ENCODE measurements at places on chromosomes 16 and 17.

GRCh38 chr17:179781-180380 lies 1.6 kb downstream of the DOC2B start:
- no peak for DNase-seq

DNA sequence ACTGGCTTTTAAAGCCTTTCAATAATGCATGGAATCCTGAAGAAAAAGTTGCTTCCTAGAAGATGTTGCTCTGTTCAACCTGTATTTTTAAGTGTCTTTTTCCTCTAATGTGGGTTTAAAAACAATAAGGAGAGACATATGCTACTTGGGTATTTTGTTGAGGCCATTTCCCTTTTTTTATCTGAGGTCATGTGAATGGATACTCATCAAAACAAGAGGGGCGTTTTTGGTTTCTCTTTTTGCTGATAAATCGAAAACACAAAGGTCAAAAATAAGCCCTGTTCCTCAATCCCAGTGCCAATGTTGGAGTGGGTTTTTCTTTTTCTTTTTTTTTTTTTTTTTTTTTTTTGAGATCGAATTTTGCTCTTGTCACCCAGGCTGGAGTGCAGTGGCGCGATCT lies 468.0 kb upstream of the RBFOX1 start:
- DNase-seq, result no peak

GRCh38 chr17:2438823-2439222 lies 38.0 kb upstream of the MNT start:
- no peak for DNase-seq

DNA sequence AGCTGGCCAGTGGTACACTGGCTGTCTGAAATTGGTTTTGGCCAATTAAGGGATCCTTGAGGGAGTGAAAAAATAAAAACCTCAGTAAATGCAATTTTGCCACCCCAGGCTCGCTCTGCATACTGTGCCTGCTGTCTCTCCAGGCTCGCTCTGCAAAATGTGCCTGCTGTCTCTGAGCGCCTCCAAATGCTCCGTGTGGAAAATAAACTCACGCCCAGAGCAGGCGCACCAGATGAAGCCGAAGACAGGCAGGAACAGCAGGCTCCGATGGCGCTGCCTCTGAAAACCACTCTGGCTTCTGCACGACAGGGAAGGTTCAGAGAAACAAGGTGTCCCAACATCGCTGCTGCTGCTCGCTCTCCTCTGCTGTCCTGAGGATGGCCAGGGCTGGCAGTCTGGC lies 29.1 kb downstream of the SNN start:
- DNase-seq, result no peak

DNA sequence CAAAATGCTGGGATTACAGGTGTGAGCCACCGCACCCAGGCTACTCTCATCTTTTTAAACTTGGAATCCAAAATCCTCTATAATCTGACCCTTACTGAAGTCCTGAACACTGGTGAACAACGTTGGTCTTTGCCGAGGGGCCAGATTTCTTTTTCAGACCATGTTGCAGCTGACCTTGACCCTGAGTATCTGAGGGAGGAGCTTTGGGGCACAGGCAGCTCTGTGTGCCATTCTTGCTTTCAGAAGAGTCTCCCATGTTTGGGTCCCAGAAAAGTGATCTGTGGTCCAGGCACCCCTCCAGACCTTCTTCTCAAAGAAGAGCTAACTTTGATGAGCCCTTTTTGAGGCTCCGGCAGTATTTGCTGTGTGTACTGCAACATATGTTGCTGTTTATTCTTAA lies 50.4 kb downstream of the CENPV start:
- no peak for DNase-seq

- no peak for DNase-seq
Measured at GRCh38 chr17:20954794-20955193, 88.0 kb downstream of the USP22 start.

GRCh38 chr17:4980644-4981216 lies 6.7 kb downstream of the CAMTA2 start:
- DNase-seq, result no peak

- no peak for DNase-seq
Measured at GRCh38 chr16:26155221-26155620, 463.5 kb downstream of the HS3ST4 start.

GRCh38 chr17:49979748-49980479 lies 10.9 kb downstream of the DLX4 start:
- no peak for DNase-seq

- no peak for DNase-seq
Measured at GRCh38 chr17:1800712-1801111, 29.0 kb downstream of the SMYD4 start.

GRCh38 chr17:40130352-40131042 lies 8.7 kb downstream of the MSL1 start:
- DNase-seq, result no peak

DNA sequence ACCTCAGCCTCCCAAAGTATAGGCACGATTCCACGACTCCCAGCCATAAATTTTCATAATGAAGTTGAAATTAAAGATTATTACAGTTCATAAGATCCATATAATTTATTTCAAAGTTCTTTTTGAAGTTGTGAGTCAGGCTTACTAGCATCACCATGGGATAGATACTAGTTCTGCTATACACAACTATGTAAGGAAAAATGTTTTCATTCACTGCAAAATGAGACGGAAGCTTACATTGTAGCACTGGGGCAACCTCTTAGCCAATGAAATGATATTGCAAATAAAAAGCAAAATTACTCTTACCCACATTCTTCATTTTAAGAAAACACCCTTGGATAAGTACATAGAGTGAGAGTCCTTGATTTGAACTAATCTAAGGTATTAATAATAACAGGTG lies 18.8 kb upstream of the MARCHF10 start:
- no peak for DNase-seq

DNA sequence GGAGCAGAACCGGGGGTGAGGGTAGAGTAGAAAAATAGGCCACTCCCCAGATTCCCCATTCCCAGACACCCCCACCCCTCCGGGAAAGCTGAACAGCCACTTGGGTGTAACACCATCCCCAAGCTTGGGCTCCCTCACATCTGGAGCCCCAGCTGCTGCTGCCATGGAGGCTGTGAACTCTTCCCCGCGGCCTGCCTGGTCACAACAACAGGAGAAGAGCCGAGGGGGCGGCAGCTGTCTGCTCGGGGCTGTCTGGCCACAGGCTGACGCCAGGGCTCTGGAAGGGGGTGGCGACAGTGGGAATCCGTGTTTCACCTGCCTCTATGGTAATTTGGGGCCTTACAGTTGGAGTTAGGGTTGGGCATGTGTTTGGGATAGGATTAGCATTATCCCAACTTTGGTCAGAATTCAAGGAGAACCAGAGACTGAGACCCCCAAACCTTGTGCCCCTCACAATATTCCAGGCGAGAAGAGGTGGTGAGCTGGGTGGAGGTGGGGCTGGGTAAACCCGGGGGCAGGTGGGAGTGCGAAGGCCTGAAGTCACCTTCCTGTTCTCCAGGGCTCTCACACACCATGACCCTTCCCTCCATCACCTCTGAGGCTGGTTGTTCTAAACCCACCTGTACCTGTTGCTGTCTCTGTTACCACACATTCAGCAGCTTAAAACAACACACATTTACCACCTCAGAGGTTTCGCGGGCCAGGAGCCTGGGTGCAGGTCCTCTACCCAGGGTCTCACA lies 29.7 kb upstream of the NXPH3 start:
- DNase-seq, result no peak

- DNase-seq, result peak; percentile 70
Measured at GRCh38 chr17:78781104-78781892, 775 bp downstream of the CYTH1 start.

- DNase-seq, result no peak
Measured at GRCh38 chr16:58154345-58154744, 25.2 kb upstream of the CFAP20 start.

DNA sequence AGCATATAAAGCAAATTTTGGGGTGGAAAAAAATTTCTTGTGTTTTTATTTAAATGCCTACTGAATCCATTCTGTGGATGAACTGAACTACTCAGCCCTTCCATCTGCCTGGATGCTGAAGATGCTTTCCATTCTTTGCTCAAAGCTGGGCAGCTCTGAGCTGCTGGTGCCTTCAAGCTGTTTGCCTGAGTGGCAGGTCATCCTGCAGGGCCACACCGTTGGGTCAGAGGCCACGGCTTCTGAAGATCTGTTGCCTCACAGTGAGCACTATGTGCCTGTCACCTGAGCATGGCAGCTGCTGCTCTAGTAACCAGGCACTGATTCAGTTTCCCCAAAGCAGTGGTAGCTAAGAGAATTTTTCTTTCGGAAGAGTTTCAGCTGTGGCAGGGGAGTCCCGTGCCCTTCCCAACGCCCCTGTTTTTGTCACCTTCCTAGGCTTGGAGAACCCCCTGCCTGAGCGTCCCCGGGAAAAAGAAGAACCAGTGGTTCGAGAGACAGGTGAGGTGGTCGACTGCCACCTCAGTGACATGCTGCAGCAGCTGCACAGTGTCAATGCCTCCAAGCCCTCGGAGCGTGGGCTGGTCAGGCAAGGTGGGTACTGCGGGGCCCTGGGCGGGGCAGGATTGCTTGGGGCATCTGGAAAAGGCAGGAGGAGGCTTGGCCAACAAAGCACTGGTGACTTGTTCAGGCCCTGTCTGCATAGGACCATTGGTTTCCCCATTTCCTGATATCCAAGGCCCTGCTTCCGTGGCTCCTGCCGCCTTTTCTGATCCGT lies 8.5 kb downstream of the PLK1 start:
- no peak for DNase-seq

- DNase-seq, result no peak
Measured at GRCh38 chr17:69093995-69094394, 33.3 kb upstream of the ABCA9 start.

- DNase-seq, result no peak
Measured at GRCh38 chr16:73543970-73544599, 496.2 kb upstream of the ZFHX3 start.

DNA sequence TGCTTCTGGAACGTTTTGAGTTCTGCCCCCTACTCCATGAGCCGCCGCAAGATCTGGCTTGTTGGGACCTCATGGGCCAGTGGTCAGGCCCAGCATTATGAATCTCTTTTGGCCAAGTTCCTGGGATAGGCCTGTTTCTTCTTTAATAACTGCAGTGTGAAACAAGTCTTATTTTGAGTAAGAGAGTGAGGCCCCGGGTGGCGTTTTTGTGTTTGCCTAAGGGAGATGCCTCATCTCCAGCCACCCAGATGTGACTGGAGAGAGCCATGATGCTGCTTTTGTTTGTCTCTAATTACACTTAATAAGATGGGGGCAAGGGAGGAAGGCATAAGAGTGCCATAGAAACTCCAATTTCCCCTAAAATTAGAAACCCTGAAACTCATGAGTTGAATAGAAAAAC lies 39.8 kb downstream of the KSR1 start:
- DNase-seq, result no peak

- no peak for DNase-seq
Measured at GRCh38 chr16:15855704-15856003, 1.2 kb downstream of the MYH11 start.

GRCh38 chr16:80612461-80613017 lies 71.7 kb downstream of the DYNLRB2 start:
- no peak for DNase-seq

GRCh38 chr16:10949424-10949970 lies 5.1 kb downstream of the CLEC16A start:
- DNase-seq, result no peak

Data from mesothelial cell of epicardium (in vitro differentiated cells).